ENCODE measurements at places on chromosomes 6 and 20. TPM values are rescaled to one million over a fixed set of nuclear protein-coding genes. Genes with fewer than 3 reads are reported as not detected.

DNA sequence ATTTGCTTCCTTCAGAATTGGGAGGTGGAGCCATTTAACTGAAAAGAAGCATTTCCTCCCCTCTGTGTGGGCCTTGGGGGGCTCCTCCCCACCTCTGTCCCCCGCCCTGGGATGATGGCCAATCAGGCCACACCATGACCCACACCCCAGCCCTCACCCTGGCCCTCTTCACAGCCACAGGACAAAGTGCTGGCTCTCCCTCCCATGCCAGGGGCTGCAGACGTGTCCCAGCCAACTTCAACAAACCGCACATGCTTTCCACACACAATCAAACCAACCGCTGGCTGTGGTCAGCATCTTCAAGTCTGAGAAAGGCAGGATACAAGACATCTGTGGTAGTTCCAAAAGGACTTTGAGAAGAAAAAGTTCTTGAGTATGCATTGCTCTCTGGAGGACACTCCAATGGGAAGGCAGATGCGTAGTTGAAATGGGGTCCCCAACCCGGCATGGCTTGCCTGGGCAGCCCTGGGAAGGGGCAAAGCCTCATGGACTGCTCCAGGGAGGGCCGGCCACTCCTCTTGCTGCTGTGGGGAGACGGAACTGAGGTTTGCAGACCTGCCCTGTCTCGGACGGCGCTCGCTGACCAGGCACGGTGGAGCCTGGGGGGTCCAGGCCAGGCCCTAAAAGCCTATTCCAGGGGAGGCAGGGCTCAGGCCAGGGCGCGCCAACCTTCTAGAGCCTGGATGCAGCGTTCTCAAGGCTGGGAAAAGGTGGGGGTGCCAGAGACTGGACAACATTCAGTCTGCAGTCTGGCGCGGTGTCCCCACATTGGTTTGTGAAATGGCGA lies 12.2 kb downstream of the TTLL2 start:
- H3K27me3 ChIP-seq = no peaks in the 10 kb centered on the region
- no peaks in the 10 kb centered on the region for H3K36me3 ChIP-seq
- no peak for DNase-seq

- H3K4me3 ChIP-seq = no peak overlapping the region
- H3K27ac ChIP-seq = no peak overlapping the region
- peaks cover 7% of the 10 kb centered on the region for H3K4me1 ChIP-seq
These were observed 9.2 kb downstream of the FOXS1 start for GRCh38 chr20:31835977-31836852.

- DNase-seq = no peak
- no peaks in the 10 kb centered on the region for H3K36me3 ChIP-seq
- peak within 1 kb of the TSS; percentile 62 for H3K4me3 ChIP-seq
- H3K27ac ChIP-seq = peak within 1 kb of the TSS; percentile 29
These were observed at the start of gene NKAIN2 for GRCh38 chr6:123803504-123804013. Gene NKAIN2 (plus strand): TSS chr6:123803865.

The RHAG gene
- total RNA-seq = not detected

The OVOL2 gene
- not detected for total RNA-seq
